Osteoblast (primary cell): ENCODE measurements at places on chromosomes 7 and 10. TPM values are rescaled to one million over a fixed set of nuclear protein-coding genes. Genes with fewer than 3 reads are reported as not detected.

GRCh38 chr10:69241575-69241974, 21.4 kb downstream of the HKDC1 start:
- DNase-seq, result no peak

- DNase-seq, result no peak
Measured at GRCh38 chr7:44974549-44974948, 4.3 kb downstream of the MYO1G start.

GRCh38 chr10:121823993-121824463, 103.8 kb downstream of the ATE1 start:
- peak; percentile 77 for DNase-seq

Gene GIMAP5
- total RNA-seq, result not detected in 2 replicates
